ENCODE measurements at places on chromosomes 11 and 22.
A peak's percentile ranks its signal among the peaks of the same experiment; 100 is the strongest.

- DNase-seq = no peak
These were observed 911.1 kb downstream of the TBC1D22A start for GRCh38 chr22:47673557-47673956.

GRCh38 chr11:45896422-45896984, 10.6 kb downstream of the FREY1 start:
- DNase-seq = no peak

GRCh38 chr11:66720899-66721470, 8.0 kb downstream of the SPTBN2 start:
- no peak for DNase-seq

- DNase-seq = no peak
These were observed 2.7 kb downstream of the B4GALNT4 start for GRCh38 chr11:371716-372590.

DNA sequence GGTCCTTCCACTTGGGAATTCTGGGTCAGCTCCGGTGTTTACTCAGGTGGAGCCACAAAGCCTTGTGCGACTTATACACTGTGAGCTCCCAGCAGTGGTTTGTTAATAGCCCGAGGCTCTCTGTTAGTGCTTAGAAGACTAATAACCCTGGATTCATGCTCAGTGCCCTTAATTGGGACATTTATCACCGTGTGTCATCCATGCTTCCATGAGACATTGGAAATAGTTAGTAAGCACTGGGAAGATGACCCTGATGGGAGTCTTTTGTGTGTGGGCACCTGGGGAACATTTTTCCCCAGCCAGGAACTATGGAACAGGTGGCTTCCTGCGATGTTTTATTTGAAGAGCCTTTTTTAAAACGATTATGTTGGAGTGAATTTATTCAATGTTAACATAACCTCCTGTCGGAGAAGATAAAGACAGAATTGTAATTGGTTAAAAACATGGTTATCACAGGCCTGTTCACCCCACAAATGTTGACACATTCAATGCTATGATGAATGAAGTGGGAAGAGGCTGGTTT, 188.9 kb downstream of the MYO18B start:
- DNase-seq = no peak

DNA sequence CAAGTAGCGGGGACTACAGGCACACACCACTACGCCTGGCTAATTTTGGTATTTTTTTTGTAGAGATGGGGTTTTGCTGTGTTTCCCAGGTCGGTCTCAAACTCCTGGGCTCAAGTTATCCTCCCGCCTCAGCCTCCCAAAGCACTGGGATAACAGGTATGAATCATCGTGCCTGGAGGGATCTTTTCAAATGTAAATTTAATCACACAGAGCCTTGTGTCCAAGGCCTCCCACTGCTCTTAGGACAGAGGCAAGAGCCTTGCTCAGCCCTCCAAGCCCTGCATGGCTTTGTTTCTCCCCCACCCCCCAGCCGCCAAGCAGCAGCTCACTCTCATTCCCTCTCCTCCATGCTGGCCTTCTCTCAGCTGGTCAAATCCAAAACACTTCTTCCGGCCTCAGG, 75.3 kb upstream of the CREB3L1 start:
- no peak for DNase-seq

DNA sequence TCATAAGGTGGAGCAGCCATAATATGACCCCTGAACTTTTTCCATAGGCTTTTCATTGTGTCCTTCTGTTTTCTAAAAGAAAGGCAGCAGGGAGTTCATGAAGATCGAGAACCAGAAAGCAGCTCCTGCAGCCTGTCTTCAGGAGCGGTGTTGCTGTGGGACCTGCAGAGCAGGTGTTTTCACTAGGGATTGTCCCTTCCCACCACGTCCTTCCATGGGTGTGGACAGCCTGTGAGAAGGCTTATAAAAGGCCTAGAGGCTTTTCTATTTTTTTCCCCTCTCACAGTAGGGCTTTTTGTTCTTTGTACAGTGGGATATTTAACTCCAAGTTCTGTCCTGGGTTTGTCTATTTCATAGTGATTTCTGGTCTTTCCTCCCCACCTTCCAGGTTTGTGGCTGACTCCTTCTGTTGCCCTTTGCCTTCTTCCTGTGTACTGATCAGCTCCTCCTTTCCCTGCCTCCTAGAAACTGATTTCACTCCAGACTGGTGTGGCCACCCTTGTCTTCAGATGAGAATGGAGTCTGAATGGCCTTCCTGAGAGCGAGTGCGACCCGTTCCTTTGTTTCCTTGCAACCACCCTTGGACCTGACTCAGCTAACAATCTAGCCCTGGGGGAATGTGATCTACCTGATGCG, 10.1 kb downstream of the MRPL16 start:
- DNase-seq = no peak

- DNase-seq = no peak
These were observed 466.3 kb downstream of the OPCML start for GRCh38 chr11:133065847-133066485.

- DNase-seq = peak; percentile 15
These were observed 29.8 kb downstream of the SREBF2 start for GRCh38 chr22:41862530-41863266.
